ENCODE measurements at places on chromosomes 5 and 9.

DNA sequence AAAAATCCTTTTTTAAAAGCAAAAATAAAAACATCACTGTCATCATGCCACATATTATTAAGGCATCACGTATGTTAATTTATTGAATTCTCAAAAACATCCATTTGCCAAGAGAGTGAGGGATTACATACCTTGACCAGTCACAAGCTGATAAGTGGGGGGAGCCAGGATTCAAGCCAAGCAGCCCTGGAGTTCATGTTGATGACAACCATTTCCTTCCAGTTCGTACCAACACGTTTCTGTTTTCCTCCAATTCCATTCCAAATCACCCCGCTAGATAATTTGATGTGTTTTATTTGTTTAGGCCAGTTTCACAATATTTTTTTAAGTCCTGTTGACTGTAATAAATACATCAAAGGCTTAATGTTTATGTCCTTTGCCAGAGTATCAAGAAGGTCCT is 53.0 kb downstream of the SLC1A3 start:
- no peak for DNase-seq

DNA sequence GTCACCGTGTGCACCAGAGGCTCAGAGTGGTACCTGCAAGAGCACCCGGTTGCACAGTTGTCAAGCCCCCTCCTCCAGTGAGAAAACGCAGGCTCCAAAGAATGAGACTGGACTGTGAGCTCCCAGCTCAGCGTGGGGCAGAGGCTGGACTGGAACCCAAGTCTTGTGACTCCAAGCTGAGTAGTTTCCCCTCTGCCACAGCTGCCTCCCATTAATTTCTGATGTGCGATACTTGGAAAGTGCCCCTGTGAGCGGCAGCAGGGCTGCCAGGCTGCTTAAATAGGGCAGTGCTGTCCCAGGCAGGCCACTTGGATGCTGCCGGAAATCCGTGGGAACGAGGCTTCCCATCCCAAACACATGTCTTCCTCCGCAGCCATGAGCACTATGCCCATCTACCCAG is 62.2 kb upstream of the ANGPTL2 start:
- DNase-seq: no peak

DNA sequence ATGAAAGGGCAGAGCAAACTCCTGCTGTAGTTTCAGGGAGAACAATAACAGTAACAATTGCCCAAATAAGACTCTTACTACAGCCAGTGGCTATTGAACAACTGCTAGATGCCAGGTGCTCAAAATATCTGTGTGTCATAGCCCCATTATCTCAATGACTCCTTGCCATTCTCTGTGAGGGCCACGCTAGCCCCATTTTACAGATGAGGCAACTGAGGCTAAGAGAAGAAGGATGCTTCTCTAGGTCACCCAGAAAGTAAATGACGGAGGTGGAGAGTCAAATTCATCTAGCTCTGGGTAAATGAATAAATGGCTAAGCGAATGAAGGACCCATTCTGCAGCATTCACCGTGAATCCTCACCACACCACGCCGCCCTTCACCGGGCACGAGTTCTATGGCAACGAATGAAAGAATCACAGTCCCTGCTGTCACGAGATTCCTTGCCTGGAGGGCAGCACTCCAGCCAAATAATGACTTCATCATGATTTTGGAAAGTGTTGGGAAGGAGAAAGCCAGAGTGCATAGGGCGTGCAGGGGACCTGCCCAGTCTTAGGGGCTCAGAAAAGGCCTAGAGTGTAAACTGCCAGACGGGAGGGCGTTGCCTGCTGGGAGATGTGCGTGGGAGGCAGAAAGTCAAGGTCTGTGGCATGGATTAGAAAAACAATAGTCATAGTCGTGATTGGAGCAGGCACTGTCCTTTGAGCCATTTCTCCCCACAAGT is 147.2 kb downstream of the C9orf50 start:
- DNase-seq: no peak

DNA sequence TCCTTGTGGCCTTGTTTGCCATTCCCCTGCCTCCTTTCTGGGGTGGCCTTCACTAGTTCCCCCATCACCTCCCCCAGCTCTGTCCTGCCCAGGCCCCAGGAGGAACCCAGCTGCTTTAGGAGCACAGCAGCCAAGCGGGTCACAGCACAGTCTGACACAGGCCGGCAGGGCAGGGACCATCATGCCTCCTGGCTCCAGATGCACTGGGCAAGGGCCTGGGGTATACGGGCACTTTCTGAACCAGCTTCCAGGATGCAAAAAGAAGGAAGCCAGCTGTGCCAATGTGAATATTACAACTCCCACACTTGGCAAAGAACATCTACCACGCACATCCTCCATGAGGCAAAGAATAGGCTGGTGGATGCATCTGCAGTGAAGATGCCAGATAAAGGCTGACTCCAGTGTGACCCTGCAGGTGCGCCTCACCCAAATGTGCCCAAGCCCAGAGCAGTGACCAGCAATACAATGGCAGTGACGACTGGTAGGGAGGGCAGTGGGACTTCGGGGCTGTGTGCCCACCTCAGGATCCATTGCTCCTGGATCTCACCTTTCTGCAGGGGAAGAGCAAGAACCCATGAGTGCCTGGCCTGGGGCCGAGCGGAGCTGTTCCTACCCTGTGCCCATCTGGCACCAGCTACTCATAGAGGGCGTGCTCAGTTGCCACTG is 6.3 kb upstream of the IL3 start:
- DNase-seq: no peak

DNA sequence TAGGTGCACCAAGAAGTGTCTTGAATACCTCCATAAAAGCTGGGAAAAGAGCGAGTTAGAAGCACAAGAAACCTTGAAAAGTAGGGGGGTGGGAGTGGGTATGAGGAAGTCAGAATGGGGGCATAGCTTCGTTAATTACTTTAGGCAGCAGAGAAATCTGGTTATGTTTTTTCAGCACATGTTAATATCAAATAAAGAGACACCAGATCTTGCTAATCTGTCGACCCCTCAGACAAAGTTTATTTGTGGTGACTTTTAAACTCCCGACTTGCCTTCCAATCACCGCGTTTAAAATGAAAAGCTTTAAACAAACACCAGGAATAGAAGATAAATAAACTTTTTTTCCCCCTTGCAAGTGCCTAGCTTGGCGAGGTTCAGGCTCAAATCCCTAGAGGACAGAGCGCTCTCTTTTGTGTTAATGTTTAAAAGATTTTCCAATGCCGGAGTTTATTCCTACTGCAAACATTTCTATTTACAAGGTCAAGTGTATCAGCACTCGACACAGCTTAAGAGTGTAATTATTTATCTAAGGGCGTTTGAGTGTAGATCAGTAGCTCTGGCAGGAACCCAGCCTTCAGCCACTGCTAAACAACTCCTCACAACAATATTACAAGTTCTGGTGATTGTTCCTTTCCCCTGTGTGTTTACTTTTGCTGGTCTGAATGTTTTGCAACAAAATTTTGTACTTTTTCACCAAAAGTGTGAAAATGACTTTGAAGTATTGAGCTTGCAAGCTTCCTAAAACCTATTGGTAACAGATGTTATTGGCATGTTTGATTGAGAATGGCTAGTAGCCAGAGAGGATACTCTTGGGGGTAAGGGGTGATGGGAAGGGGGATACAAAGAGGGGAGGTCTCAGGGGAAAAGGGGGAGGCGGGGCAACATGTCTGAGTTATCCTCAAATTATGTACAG is 3.8 kb downstream of the GAS1 start:
- no peak for DNase-seq

DNA sequence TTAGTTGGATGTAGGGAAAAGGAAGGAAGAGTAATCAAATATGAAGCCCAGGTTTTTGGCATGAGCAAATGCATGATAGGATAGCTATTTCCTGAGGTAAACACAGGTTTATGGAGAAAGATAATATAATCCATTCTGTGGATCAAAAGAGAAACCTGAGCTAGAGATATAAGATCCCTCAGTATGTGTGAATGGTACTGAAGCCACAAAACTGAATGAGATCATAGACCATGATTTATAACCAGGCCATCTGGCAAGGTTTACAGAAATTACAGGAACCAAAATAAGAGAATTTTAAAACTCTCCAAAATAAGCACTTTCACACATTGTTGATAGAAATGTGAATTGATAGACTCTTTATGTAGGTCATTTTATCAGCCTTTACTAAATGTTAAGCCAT is 28.7 kb upstream of the ECM2 start:
- DNase-seq: no peak

GRCh38 chr5:173627860-173628392 is 11.5 kb upstream of the BOD1 start:
- no peak for DNase-seq
